ENCODE measurements at places on chromosomes 12 and 14.

DNA sequence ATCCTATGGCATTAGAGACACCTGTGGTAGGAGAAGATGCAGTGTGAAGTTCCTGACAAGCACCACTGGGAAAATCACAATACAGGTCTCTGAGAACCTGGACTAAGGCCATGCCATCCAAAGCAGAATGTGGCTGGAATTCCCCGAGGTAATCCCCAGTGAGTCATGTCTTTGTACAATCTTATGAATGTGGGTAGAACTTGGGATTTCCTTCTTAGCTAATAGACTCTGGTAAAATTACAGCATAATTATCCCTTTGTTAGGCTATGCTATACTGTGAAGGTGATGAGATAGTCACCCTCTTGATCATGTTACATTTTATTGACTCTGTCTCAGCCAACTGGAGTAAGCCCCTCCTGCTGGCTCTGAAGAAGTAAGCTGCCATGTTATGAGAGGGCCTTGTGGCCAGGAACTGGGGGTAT lies 224.3 kb upstream of the DCN start:
- no peak for DNase-seq

DNA sequence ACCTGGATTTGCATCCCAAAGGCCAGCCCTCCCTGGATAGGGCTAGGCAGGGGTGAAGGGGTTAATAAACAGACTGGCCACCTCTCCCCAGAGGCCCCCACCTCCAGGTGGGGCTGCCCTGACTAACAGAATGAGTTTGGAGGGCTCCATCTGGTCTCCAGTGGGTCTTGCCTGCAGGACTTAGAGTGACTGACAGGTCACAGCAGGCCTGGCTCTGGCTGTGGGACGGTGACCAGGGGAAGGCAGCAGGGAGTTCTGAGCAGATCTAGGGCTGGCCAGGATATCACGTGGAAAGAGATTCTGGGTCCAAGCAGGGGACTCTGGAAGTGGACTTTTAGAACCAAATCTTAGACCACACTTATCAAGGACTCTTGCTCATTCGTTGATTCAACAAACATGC lies 40.9 kb upstream of the LHX5 start:
- no peak for DNase-seq

DNA sequence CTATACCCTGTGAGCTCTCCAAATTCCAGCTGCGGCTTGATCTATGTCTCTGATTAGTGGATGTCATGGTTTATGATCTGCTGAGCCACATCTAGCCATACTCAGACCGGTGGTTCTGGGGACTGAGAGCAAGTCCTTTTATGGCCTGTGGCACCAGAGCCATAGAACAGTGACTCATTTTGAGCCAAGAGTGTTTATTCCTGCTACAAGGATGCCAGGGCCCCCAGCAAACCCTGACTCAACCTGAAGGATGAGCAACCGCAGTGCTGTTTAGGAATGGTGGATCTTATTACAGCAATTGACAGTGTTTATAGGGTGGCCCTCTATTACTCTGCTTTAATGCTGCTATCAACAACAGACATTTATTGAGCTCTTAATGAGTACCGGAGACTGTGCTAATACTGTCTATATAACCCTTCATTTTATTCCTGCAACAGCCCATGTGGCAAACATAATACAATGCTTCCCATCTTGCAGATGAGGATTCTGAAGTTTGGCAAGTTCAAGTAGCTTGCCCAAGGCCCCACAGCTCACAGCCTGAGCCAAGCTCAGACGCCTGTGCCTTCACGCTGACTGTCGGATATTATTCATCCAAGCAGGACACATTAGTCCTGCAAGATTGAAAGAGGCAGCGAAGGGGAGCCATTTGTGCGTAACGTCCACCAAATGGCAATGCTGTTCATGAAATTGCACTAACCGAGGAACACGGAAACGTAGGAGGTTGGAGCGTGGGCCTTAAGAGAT lies 273.6 kb upstream of the PWP1 start:
- DNase-seq = no peak

DNA sequence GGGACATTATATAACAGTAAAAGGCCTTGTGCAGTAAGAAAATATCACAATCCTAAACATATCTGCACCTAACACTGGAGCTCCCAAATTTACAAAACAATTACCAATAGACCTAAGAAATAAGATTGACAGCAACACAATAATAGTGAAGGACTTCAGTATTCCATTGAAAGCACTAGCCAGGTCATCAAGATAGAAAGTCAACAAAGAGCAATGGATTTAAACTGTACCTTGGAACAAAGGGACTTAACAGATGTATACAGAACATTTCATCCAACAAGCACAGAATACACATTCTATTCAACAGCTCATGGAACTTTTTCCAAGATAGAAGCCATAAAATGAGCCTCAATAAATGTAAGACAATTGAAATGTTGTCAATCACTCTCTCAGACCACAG lies 209.5 kb upstream of the ARHGAP5 start:
- DNase-seq = no peak

GRCh38 chr12:130956009-130956408 lies 2.3 kb downstream of the ADGRD1 start:
- DNase-seq = no peak
